ENCODE measurements at places on chromosomes 16 and 17.

- DNase-seq, result no peak
Measured at GRCh38 chr16:21302454-21302853, 24.4 kb upstream of the CRYM start.

DNA sequence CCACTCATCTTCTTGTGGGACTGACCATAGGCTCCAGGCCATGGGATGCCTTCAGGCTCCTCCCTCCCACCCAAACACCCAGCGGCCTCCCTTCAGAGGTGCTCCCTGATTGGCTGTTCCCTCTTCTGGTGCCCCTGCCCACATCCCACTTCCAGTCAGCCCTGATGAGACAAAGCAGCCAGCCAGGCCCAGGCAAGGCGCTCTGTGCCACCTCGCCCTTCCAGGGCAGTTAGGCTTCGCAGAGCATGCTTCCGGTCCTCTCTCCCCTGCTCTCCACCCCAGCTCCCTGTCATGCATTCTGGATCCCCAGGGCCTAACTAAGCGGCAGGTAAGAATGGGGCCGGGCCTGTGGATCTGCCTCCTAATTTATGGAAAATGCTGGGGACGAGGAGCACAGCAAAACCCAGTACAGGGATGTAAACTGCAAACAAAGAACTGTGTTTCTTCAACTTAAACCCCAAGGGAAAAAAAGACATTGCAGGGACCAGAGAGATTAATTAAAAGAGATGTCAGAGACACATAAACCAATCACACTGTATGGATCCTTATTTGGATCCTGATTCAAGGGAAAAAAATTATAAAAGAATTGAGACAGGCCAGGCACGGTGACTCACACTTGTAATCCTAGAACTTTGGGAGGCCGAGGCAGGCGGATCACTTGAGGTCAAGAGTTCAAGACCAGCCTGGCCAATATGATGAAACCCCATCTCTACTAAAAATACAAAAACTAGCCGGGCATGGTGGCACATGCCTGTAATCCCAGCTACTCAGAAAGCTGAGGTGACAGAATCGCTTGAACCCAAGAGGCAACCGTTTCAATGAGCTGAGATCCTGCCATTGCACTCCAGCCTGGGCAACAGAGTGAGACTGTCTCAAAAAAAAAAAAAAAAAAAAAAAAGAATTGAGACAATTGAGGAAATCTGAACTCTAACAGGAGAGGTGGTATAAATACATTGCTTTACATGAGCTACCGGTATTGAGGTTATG lies 26.0 kb downstream of the ZDHHC7 start:
- no peak for DNase-seq

DNA sequence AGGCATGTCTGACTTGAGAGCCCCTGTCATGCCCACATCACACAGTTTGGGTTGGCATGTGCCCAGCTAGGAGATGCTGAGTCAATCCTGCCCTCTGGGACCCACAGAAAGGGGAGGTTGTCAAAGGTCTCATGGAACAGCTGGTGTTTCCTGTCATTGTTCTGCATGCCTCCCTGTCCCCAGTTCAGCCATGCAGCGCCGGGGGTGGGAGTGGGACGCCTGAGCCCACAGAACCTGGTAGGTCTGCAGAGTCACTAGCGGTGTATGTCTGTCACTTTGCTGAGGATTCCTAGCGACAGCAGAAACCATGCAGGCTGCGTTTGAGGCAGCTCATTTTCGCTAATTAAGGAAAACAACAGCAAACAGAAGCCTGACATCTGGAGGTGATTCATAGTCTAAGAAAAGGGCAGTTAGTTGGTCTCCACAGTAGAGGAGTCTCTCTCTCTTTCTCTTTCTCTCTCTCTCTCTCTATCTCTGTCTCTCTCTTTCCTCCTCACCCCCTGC lies 19.6 kb upstream of the CCL1 start:
- peak; percentile 47 for DNase-seq

- no peak for DNase-seq
Measured at GRCh38 chr17:36848008-36848902, 89.0 kb upstream of the LHX1 start.

DNA sequence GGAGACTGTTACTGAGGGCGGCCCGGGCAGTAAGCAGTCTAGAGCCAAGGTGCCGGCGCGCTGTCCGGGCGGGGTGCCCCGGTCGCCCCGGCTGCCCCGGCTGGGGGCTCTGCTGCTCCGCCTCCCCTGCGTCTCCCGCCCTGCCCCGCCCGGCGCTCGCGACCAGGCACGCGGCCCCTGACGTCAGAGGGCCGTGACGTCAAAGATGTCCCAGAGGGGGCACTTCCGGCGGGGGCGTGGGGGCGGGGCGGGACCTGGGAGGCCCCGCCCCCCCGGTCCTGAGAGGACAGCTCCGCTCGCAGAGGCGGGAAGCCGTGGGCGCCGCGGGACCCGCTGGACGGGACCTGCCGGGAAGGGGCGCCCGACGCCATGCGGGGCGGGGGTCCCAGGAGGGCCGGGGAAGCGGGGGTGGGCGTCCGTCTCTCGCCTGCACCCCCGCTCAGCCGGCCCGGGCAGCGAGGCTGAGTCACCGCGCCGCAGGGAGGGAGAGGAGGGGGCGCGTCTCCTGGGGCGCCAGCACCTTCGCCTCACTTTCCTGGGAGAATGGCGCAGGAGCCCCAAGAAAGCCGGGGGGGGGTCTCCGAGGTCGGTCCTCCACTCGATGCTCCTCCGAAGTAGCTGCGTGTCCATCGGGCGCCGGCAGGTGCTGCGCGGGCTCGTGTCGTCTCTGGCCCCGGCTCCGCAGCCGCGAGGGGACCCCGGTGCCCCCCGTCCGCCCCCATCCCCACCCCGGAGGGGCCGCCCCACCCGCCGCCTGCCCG lies 4.4 kb upstream of the HIC1 start:
- DNase-seq, result no peak

All from spinal cord (tissue), 10 donors.